Tongue (tissue), 3 donors: ENCODE measurements at places on chromosomes 7 and 10. TPM values are rescaled to one million over a fixed set of nuclear protein-coding genes. Genes with fewer than 3 reads are reported as not detected.
A peak's percentile ranks its signal among the peaks of the same experiment; 100 is the strongest.

DNA sequence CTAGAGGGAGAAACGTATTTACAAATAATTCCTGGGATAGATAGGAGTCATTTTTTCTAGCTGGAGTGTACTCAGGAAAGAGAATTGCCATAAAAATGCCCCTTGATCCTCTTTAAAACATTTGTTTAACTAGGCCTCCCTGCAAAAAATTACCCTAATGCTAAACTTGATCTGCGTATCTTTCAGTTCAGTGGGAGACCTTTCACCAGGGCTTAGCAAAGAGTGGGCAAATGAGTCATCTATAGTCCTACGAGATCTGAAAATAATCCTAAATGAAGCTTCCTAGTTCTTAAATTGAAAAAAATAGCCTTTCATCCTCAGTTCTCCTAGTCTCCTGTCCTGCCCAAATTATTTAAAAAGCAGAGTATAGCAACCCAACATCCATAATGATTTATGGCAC is 198.6 kb upstream of the FRMD4A start:
- DNase-seq, result no peak

Gene ANKRD7
- 2.2 TPM for total RNA-seq

DNA sequence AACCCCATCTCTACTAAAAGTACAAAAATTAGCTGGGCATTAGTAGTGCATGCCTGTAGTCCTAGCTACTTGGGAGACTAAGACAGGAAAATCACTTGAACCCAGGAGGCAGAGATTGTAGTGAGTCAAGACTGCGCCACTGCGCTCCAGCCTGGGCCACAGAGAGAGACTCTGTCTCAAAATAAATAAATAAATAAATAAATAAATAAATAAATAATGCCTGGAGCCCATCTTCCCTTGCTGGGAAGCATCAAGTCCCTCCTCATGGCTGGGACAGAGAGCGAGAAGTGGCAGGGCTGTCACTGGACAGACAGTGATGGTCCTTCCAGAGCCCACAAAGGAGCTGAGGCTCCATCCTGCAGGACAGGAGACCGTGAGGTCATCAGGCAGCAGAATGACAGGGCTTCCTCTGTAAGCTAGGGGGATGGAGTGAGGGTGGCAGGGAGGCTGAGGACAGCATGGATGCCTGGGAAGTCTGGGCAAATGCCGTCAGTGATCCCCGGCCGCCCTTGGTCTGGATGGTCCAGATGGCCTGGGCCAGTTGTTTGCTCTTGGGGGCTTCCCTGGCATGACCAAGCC is 36.4 kb upstream of the ELN start:
- DNase-seq, result no peak

DNA sequence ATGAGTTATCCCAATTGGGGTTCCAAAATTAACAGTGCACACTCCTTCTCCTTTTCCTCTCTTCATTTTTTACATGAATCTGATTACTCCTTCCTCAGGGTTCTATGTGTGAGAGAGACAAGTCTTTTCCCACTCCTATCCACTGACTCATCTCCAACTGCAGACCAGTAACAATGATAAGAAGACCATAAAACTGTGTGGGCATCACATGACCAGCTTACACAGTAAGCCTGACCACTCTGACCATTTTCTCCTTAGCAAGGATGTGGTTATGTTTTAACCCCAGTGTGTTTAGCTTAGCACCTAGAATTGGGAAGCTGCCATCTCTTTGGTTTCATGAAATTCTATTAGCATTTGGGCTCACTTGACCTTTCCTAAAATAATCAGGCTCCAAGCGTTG is 145.0 kb upstream of the CALCR start:
- no peak for DNase-seq

- no peak for DNase-seq
Measured at GRCh38 chr10:96153070-96153469, 23.0 kb downstream of the ZNF518A start.

GRCh38 chr10:105252911-105253310 is 611.8 kb downstream of the SORCS3 start:
- no peak for DNase-seq

DNA sequence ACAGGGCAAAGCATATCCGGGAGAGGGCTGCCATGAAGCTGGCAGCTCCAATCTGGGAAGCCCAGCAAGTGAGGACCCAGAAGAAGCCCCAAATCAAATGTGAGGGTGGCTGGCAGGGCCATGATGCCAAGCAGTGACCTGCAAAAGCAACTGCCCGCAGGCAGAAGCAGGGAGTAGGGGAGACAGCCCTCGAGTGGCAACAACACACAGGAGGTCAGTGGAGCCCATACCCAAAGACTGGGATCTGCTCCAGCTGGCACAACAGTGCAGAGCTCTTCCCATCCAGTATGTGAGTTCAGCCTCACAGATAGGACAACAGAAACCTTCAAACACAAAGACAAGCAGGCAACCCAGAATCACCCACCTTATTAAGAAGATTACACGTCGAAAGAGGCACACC is 45.0 kb downstream of the GRID1 start:
- no peak for DNase-seq

Gene FBXL15
- total RNA-seq, result 6.3 TPM

GRCh38 chr10:44478040-44478439 is 93.1 kb upstream of the CXCL12 start:
- DNase-seq, result no peak

DNA sequence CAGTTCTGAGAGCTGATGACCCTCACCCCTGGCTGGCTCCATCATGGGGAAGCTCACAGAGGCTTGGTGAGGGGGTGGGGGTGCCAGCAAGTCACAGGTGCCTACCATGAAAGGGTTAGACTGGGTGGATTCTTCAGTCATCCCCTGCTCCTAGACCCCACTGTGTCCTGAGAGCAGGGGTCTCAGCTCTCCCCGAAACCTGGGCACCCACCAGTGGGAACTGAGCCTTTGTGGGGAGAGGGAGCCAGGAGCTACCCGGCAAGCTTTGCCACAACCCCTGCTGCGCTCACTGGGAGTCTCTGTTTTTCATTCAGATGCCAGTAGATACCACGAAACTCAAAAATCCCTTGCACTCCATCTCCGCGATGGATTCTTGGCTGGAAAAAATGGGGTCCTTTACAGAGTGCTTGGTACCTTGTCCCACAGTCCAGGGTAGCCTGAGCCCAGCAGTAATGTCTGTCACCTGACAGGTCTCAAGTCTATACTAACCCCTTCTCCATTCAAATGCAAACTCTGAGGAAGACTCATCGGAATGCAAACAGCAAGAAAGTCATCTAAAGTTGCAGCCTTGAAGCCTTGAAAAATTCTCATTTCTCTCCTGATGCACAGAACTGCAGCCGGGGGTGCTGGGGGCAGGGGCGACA is 48.9 kb upstream of the ENO4 start:
- no peak for DNase-seq

DNA sequence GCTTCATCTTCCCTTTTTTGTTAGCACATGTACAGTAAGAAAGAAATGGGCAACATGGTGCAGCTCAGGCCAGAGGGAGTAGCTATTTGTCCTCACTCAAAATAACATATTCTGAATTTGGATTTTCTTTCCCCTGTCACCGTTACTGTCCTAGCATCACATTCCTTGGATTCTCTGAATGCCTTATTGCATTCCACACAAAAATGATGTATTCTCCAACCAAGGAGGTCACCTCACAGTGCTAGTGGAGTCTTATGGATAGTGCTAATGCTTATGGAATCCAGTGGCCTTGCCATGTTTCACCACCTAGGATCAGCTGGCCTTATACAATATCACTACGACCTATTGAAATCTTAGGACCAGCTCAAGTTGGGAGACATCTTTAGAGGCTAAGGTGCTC is 7.2 kb downstream of the PRSS58 start:
- DNase-seq, result no peak

Gene COL28A1
- total RNA-seq, result 8.1 TPM

- DNase-seq, result peak; percentile 97
Measured at GRCh38 chr7:152436111-152436930, 518 bp upstream of the KMT2C start.

Gene METTL2B
- total RNA-seq, result 31.3 TPM

DNA sequence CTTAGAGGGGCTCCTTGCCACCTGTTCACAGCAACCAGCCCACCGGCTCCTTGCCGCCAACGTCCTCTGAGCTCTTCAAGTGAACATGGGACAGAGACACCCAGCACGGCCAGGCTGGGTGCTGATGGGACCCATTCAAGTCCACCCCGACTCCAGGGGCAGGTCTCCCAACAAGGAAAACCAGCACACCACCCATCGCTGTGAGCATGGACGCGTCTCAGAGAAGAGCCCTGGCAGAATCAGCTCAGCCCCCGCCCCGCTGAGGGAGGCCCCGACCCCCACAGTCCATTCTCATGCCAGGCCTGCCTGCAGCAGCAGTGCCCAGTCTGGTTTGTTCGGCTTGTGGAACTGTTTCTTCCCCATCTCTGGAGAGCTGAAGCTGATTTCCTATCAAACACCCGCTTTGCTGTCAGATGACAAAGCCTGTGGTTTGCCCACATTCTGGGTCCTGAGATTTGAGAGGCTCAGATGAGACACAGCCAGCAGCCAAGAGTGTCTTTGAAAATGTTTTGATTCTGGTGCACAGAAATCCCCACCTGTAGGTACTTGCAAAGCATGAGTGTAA is 216.6 kb downstream of the ZMYND11 start:
- DNase-seq, result no peak

DNA sequence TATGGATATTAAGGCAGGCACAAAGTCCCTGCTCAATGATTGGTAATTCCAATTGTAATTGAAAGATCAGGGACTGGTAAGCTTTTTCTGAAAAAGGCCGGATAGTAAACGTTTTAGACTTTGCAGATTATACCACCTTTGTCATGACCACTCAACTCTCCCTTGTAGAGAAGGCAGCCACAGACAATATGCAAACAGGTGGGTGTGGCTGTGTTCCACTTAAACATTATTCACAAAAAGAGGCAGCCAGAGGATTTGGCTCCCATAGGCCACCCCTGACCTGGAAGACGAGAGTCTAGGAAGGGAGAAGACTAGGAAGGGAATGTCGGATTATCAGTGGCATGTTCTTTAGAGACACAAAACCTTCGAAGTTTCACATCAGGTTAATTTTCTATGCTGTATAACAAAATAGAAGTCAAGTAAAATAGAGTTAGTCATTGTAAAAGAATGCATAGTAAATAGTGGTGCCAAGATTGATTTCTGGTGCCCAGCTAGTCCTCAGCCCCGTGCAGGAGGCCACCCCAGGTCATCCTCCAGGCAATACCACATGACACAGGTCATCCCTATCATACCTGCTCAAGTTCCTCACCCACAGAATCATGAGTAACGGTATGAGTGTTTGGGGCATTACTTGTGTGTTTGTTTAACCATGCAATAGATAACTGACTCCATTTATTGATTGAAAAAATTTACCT is 193.8 kb downstream of the PLPP4 start:
- no peak for DNase-seq

Gene VAX1
- total RNA-seq, result not detected
